GM19239 (cell line): ENCODE measurements at places on chromosomes 6 and 20.

GRCh38 chr6:6414931-6415330 is 94.5 kb upstream of the F13A1 start:
- DNase-seq: no peak

- no peak for DNase-seq
These were observed 201.1 kb downstream of the ZFAND3 start for GRCh38 chr6:38020593-38020992.

DNA sequence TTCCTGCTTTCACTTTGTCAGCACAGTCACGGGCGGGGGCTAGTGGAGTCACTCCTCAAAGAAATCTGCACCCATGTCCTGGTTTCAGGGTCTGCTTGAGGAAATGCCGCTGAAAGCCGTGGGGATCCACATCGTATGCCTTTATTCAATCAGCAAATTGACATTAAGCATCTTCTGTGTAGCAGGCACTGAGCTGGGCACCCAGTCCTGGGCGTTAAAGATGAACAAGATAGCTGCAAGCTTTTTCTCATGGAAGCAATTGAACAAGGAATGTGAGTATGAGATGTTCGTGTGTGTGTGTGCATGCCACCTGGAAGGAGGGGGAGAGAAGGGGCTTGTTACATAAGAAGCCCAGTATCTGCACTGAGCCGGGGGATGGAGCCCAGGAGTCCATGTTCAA is 243.9 kb downstream of the SMOC2 start:
- no peak for DNase-seq

DNA sequence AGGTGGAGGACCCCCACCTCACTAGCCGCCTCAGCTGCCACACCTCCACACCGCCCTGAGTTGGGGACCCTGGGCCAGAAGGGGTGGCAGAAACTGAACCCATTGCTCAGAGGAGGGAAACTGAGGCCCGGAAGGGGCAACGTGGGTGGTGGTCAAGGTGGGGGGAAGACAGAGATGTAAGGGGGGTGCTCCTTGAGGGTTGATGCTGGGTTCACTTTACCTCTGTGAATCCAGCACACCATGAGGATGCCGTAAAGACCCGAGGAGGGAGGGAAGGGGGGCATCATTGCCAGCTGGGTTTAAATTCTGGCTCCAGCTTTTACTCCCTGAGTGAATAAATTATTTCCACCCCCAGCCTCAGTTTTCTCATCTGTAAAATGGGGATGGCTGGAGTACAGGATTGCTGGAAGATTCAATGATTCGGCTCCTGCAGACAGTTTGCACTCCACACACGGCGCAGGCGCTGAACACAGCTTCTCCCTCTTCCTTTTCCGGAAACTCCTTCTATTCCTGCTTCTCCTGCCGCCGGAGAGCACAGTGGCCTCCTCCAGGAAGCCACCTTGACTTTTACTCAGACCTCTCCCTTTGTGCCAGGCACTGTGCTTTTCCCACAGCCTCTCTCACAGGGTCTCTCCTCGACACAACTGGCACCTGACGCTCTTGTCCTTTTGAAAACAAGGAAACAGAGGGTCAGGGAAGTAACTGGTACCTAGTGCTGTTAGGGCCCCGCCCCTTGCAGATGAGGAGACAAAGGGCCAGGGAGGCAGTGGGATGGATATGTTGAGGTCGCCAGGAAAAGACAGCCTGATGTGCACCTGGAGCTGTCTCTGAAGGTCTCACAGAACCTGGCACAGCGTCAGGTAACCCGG is 59.4 kb downstream of the UBE2V1 start:
- no peak for DNase-seq

DNA sequence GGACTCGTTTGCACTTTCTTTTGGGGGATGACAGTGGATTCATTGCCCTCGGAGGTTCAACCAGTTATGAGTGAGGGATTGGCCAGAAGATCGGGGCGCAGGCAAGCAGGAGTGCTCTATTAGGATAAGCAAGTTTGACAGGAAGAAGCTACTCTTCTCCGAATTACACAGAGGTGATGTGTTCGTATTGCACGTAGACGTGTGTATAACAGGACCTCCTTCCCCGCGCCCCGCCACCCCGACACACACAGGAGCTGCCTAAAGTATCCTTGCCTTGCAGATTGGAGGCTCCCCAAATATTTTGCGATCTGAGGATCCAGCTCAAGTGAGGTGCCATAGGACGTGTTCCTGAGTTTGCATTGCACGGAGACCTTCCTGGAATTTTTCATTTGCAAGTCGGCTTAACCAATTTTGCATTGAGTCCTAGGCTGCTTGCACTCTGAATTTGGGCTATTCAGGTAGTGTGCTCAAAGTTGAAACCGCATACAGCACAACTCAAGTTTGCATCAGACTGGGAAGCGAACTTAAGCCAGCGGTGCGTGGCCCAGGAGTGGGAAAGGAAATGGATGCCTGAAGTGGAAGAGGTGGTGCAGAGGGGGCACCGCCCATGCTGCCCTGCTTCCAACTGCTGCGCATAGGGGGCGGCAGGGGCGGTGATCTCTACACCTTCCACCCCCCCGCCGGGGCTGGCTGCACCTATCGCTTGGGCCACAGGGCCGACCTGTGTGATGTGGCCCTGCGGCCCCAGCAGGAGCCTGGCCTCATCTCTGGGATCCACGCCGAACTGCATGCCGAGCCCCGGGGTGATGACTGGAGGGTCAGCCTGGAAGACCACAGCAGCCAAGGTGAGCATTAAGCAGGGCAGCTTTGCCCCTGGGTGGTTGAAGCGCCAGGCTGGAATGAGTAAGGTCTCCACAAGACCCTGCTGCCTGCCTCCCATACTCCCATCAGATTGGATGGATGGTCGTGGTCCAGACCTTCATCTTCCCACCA is 770 bp downstream of the TCF19 start:
- no peak for DNase-seq
